Choroid plexus epithelial cell (primary cell): ENCODE measurements at places on chromosomes 3 and 15.

- no peak for DNase-seq
These were observed 36.6 kb downstream of the AMOTL2 start for GRCh38 chr3:134337511-134338200.

GRCh38 chr15:97953748-97954147 is 6.8 kb upstream of the ARRDC4 start:
- no peak for DNase-seq

DNA sequence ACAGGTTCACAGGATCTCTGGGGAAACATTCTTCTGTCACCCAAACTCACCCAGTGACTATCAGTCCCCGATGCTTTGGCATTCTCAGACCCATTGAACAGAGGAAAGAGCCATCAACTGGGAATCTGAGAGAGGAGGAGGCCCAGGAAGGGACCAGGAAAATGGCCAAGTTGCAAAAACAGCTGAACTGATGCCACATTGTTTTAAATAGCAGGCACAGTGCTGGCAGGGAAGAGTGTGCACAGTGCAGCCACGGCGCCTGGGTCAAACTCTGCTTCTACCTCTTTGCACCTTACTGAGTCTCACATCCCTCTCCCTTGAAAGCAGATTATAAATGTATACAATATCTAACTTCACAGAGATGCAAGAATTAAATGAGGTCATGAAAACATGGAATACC is 66.4 kb downstream of the SRGAP3 start:
- no peak for DNase-seq

DNA sequence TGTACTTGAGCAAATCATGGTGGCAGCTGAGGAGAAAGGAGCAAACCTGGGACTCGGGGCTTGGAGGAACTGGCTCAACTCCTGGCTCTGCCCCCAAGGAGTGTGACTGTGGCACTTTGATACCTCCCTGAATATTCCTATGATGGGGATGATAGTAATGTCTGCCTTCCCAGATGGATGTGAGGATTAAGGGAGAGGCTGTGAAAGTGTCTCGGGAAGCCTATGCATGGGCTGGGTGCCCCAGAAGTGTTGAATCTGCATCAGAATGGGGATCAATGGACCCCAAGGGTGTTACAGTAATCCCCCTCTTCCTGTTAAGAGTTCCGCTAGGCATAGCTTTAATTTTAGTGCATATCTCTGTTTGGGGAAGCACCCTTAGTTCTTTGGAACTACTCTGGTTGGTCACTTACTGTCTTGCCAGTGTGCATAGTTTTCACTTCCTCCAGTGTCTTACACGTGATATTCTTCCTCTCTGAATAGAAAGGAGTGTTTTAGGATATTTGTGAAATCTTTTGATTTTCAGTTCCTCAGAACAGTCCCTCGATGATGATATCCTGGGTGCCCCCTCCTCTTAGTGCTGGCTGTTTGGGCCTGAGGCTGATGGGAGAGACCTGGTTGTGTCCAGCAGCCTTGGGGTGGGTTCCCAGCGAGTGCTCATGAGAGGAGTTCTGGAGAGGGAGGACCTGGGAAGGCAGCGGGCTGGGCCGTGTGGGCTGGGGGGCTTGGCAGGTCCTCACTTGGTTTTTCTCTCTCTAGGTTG is 97.5 kb downstream of the CHDH start:
- no peak for DNase-seq

- DNase-seq = peak; percentile 76
These were observed 12.4 kb upstream of the MELTF start for GRCh38 chr3:197041875-197042488.

DNA sequence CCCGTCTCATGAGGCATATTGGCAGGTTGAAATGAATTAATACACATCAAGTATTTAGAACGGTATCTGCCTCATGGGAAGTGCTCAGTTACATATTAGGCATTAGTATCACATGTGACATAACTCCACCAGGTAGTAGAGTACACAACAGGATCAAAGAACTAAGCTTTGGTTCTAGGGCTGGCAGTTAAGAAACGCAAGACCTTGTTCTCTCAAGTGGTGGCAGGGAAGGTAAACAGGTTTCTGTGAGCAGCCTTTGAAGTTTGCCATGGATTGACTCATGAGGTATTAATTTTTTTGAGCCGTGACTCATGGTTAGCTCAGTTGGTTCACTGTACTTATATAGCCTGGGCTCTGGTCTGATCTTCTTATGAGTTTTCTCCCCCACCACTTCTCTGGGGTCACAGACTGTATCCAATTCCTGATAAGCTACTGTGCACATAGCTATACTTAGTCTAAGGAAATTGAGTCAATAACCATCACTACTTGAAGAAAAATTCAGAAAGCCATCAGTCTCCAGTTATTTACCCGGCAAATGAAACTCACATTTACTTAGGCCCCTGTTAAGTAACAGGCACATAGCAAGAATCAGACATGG is 155.6 kb upstream of the STT3B start:
- DNase-seq = peak; percentile 71

DNA sequence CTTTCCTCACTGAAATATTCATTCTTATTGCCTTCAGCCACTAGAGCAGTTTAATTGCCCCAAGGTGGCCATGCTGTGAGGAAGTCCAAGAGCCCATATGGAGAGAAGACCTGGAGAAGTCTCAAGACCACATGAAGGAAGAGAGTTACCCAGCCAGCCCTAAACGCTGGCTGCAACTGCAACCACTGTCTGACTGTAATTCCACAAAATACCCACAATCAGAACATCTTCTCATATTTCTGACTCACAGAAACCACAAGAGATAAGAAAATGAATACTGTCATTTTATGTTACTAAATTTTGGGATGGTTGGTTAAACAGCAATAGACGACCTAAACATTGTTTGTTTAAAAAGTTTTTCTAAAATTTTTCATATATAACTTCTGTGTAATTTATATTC is 14.7 kb upstream of the SST start:
- peak; percentile 82 for DNase-seq

DNA sequence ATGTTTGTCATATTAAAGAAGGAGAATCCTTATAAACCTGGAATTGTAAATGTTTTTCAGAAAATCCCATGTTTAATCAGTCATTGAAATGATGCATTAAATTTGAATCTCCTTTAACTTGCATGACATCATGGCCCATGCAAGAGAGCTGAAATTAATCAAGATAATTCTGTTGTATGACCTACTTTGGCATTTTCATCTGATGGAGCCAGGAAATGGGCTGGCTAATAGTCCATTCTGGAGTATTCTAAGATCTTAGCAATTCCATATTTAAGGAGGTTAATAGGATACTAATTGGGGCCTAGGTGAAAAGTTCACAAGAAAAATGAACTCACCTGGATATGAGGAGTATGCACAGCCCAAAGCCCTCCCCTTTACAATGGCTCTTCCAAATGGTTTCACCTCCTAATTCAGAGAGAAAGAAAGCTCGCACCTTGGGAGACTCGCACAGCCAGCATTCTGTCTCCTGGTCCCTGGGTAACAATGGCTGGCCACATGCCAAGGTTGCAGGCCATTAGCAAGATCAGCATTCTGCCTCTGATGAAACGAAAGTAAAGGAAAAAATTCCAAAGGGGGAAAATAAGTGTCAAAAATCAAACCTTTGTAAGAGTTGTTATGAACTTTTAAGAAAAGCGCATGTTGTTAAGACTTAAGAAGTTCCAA is 786.4 kb downstream of the MCTP2 start:
- DNase-seq = no peak

DNA sequence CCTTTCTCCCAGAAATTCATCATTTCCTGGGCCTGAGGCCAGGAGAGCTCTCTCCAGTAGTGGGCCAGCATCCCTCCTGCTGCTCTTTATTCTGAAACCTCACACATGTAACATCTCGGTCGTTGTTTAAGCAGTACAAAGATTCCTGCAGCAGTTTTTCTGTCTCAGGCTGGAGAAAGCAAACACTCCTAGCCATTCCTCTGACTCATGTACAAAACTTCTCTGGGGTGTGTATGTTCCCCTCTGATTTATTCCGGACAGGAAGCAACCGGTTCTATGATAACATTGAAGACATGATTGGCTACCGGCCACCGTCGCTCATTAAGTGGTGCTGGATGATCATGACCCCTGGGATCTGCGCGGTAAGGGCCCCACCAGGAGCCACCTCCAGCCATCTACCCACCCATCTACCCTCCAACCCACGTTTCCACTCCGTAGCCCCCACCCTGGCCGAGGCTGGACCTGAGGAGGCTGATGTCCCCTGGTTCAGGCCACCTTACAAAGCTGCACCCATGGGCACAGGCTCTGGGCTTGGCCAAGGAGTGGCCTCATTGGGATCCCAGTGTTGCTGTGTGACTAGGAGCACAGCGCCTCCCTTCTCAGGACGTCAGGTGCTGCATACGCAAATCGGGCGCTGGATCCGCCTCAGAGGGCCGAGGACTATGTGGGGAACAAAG is 58.6 kb upstream of the SLC6A1 start:
- peak; percentile 65 for DNase-seq

- DNase-seq = no peak
These were observed 298.3 kb downstream of the ZBTB20 start for GRCh38 chr3:114848643-114849350.

- DNase-seq = no peak
These were observed 80.8 kb downstream of the ISG20 start for GRCh38 chr15:88719654-88720053.

DNA sequence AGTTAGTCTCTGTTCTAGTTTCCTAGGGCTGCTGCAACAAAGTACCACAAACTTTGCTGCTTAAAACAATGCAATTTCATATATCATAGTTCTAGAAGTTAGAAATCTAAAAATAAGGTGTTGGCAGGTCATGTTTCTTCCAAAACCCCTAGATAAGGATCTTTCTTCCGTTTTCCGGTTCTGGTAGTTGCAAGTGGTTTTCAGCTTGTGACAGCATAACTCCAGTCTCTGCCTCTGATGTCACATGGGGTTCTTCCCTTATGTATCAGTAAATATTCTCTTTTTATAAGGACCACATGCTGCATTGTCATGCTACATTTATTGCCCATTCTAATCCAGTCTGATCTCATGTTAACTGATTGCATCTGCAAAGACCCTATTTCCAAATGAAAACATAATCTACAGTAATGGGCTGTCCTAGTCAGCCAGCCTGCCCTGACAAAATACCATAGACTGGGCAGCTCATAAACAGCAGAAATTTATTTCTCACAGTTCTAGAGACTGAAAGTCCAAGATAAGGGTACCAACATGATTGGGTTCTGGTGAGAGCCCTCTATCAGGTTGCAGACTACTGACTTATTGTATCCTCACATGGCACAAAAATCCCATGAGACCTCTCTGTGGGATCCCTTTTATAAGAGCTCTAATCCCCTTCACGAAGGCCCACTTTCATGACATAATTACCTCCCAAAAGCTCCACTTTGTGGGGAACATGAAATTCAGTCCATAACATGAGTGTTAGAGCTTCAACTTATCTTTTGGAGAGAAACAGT is 642.0 kb upstream of the NAALADL2 start:
- DNase-seq = no peak

- DNase-seq = peak; percentile 68
These were observed 328.3 kb downstream of the THSD4 start for GRCh38 chr15:71443538-71443937.

DNA sequence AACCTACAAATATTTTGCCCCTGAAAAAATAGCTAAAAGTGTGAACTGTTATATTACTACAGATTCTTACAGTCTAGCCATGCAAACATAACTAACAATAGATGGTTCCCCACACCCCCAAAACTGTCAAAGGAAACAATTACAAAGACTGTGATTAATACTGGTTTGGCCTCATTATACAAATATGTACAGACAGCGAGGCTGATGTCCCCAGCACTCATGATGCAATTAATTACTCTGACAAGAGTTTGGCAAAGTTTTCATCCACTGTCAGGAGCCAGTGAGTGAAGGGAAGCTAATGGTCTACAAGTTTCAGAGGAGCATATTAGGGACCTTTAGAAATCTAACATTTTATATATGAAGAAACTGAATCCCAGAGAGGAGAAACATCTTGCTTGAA is 61.0 kb downstream of the HMG20A start:
- DNase-seq = peak; percentile 40

GRCh38 chr3:159991591-159991990 is 3.0 kb downstream of the IL12A start:
- no peak for DNase-seq

GRCh38 chr3:106797461-106797860 is 579.8 kb upstream of the CCDC54 start:
- no peak for DNase-seq
